H1 (cell line): ENCODE measurements at places on chromosomes 3 and 15. TPM values are rescaled to one million over a fixed set of nuclear protein-coding genes. Genes with fewer than 3 reads are reported as not detected.

DNA sequence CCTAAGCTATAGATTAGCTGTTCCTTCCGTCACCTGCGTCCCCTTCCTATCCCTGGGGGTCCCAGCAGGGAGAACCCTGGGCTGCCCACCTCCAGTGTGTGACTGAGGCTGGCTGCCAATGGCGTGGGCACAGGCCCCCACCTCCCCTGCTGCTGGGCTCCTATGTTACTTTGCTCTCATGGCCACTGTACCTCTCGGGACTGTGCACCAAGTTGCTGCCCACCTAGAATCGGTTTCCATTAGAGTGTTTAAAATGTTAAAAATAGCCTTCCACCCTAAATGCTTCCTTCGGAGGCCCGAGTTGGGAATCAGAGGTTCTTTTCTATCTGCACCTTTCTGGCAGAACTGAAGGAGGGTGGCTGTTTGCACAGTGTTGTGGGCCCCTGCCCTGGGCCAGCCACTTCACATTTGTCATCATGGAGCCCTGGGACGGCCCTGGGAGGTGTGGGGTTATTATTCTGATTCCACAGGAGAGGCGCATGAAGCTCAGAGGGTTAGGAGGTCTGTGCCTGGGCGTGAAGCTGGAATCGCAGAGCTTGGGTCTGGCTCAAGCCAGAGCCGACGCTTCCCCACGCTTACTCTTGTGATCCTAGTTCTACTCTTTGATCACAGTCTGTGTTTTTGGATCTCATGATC is 29.1 kb downstream of the IRAK2 start:
- DNase-seq = no peak

- DNase-seq = no peak
These were observed 91.5 kb downstream of the SH3GL3 start for GRCh38 chr15:83538682-83539081.

- no peak for DNase-seq
These were observed 194.7 kb downstream of the WNT5A start for GRCh38 chr3:55292360-55292759.

DNA sequence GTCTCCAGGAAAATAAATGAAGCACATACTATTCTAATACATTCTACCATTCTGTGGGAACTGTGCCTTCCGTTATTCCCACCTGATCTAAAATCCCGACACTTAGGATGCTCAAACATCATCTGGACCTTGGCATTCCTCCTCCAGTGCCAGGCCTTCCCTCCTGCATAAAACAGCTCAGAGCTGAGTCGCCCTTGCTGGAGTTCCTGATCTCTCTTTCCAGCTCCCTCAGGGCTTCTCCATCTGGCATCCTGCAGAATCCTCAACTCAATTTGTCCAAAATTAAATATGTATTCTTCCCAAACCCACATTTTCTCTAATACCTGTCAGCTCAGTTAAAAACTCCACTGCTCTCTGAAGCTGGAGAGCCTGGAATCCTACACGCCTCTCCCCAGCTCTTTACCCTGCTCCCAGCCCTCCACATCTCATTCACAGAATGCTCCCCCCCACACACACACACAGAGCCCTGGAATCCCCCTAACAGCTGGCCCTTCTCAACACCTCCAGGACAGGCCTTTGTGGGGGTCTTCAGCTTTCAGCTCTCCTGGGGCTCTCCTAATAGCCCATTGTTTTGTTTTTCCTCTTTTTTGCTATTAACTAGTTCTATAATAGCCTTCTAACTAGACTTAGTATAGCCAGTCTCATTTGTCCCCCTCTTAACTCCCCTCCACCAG is 78.5 kb downstream of the HMG20A start:
- DNase-seq = no peak

The CD200 gene
- total RNA-seq = 50.2 and 51.9 TPM in 2 replicates

The GOLGA8T gene
- 1.0 and 1.5 TPM in 2 replicates for total RNA-seq

The CEMIP gene
- total RNA-seq = 0.60 and 1.8 TPM in 2 replicates
